ENCODE measurements at places on chromosomes 7 and 10.

GRCh38 chr10:92891885-92892690 is 43.8 kb downstream of the EXOC6 start:
- DNase-seq, result no peak

DNA sequence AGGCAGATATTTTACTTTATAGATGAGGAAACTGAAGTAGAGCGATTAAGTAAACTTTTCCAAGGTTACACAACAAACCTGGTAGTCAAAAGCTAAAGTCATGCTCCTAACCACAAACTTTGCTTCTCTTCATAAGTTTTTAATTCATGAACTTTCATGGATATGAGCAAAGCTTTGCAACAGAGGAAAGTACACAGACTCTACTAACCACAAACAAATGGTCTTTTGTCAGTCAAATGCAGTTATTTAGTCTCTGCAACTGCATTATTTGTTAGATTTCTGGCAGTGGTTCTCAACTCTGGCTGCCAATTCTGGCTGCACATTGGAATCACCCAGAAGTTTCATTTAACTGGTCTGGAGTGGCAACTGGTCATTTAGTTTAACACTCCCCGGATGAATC is 140.6 kb upstream of the TMEM168 start:
- no peak for DNase-seq

GRCh38 chr7:113487925-113488731 is 369.8 kb upstream of the SMIM30 start:
- no peak for DNase-seq

DNA sequence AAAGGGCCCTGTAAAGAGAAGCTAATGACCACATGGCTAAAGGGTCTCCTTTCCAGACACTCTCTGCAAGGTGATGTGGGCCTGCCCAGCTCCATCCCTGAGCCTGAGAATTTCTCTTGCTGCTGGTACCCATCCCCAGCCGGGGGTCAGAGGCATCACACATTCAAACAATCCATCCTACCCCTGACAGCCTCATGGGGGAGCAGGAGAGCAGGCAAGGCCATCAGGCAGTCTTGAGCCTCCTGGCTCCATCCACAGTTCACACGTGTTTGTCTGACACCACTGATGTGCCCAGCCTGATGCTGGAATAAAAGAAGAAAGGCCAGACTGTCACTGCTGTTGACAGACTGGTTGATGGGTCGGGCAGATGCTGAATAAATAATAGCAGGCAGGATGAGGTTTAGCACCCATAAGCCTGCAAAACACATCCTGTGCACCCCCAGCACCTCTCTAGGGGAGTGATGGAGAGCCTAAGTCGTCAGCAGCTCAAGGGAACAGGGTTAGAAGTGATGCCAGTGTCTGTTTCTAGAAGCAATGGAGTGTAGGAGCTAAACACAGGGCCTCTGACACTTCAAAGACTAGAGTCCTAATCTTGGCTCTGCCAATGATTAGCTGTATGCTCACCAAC is 43.5 kb downstream of the TLL2 start:
- peak; percentile 2 for DNase-seq

- no peak for DNase-seq
Observed at GRCh38 chr7:157983502-157984422, 603.9 kb downstream of the PTPRN2 start.

GRCh38 chr10:43043773-43044447 is 33.0 kb upstream of the RET start:
- no peak for DNase-seq

- no peak for DNase-seq
Observed at GRCh38 chr10:56881218-56881617, 520.2 kb upstream of the ZWINT start.

- DNase-seq, result no peak
Observed at GRCh38 chr7:86785641-86786040, 141.9 kb downstream of the GRM3 start.

DNA sequence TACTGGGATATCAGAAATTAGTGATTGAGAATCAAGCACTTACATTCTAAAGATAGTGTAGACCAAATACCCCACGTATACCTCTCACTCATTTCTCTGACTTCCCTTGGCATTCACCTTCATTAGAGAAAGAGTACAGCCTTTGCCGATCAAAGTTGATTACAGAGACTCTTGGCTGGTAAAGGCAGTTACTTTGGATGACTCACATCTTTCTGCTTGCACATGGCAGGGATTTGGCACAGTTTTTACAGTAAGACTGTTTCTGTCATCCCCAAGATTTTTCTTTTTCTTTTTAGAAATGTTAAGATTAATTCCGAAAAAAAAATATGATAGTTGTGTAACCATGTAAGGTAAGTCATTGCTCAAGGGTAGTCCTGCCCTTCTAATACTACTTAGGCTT is 143.0 kb downstream of the TSPAN12 start:
- no peak for DNase-seq

GRCh38 chr7:92735707-92736106 is 100.7 kb downstream of the CDK6 start:
- DNase-seq, result no peak

DNA sequence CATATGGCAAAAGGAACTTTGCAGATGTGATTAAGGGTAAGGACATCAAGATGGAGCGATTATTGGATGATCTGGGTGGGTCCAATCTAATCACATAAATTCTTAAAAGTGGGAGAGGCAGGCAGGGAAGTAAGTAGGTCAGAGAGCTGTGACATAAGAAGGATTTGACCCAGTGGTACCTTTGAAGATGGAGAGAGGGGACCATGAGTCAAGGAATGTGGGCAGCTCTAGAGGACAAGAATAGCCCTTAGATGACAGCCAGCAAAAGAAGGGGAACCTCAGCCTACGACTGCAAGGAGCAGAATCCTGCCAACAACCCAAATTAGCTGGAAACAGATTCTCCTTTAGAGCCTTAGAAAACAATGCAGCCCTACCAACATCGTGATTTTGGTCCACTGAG is 34.5 kb downstream of the LAMB1 start:
- no peak for DNase-seq

DNA sequence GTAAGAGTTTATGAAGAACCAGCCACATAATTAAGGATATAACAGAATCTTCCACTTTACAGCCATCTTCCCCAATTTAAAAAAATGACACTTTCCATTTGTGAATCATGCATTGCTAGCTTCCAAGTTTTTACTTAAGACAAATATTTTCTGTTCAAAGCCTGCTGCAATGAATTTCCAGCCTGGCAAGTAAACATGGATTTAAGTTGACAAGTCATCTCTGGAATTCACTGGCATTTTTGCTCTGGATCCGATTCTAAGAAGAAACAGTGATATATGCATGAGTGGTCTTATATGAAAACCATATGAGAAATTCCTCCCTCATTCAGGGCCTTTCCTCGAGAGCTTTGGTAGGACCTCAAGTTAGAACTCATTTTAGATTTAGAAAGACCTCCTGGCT is 116.1 kb upstream of the CDCA7L start:
- no peak for DNase-seq

GRCh38 chr7:131108212-131108940 is 219.3 kb upstream of the MKLN1 start:
- peak; percentile 76 for DNase-seq

- DNase-seq, result no peak
Observed at GRCh38 chr10:95242581-95243317, 48.1 kb downstream of the PDLIM1 start.

GRCh38 chr7:12531784-12532183 is 38.7 kb upstream of the SCIN start:
- DNase-seq, result no peak

- no peak for DNase-seq
Observed at GRCh38 chr7:127858915-127859189, 172.4 kb downstream of the LRRC4 start.

- no peak for DNase-seq
Observed at GRCh38 chr7:142568435-142569097, 180.7 kb upstream of the PRSS1 start.

DNA sequence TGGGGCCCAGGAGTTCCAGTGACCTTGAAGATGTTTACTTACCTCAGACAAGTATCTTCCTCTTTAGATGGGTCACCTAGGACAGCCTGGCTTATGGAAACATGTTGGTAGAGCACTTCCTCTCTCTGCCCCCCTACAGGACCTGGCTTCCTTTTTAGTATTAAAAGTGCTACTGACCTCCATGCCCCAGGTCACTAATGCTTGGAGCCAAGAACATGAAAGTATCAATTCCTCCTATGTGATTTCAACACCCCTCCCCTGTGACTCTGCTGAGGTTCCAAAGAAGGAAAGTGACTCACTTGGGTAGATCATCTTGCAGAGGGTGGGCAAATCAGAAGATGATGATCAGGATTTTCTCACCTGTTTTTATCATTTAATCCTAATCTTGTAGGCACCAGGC is 125.3 kb upstream of the CCDC6 start:
- DNase-seq, result no peak

DNA sequence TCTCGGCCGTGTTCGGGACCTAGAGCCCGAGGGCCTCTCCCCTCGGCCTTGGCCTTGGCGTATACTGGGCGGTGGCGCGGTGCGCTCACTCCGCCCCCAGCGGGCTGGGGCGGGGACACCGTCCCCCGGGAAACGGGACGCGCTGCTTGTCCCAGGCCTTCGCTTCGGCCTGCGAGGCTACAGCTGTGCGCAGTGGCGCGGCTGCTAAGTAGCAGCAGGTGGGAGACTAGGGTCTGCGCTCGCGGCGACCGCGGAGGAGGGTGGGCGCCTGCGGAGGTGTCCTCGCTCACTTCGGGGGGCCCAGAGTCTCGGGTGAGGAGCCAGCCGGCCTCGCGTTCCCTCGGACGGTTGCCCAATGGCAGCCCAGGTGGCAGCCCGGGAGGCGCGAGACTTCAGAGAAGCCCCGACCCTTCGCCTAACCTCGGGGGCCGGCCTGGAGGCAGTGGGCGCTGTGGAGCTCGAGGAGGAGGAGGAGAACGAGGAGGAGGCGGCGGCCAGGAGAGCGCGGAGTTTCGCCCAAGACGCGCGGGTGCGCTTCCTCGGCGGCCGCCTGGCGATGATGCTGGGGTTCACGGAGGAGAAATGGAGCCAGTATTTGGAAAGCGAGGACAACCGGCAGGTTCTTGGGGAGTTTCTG is at the start of gene DNAH11:
TSS of gene DNAH11 (plus strand) at position 149 of the 637 bp plus-strand sequence. CDS start at position 356, 207 bp downstream.
- no peak for DNase-seq

GRCh38 chr10:110275128-110275729 is 29.5 kb downstream of the SMNDC1 start:
- DNase-seq, result no peak

- DNase-seq, result no peak
Observed at GRCh38 chr10:75261813-75262705, 26.3 kb upstream of the COMTD1 start.

- DNase-seq, result no peak
Observed at GRCh38 chr7:150721970-150722373, 5.6 kb downstream of the GIMAP1 start.

DNA sequence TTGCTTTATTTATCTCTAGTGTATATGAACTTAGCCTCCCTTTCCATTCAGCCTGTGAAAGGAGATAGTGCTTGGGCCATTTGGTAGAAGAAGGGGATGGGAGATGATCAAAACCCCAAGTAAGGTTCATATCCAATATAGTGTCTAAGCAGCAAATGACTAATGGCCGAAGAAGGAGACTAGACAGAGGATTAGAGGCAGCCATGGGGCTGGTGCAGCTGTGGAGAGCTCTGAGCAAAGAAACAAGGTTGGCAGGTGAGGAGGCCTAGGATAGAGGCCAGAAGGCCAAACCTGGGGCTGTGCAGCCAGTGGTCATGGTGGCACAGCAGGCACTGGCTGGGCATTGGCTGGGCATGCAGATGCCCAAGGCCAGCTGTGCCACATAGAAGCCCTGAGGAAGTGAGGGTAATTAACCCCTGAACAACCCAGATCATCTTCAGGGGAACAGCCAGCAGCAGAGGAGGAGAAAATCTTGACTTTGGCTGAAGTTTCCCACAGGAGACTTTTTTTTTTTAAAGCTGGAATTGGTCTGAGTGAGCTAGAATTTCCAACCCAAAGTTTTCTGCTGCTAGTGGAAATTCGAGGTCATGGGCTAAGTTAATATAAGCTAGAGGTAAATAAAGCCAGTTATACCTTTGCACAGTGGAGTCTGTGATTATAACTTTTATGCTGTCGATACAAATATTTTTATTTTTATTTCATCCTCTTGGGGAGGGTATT is 10.3 kb upstream of the CPA1 start:
- no peak for DNase-seq

GRCh38 chr10:19788075-19788686 is 28.1 kb upstream of the PLXDC2 start:
- no peak for DNase-seq

GRCh38 chr7:6529643-6530042 is 21.6 kb downstream of the GRID2IP start:
- no peak for DNase-seq

GRCh38 chr10:15901889-15902288 is 41.6 kb upstream of the MINDY3 start:
- no peak for DNase-seq

- DNase-seq, result no peak
Observed at GRCh38 chr10:12625393-12626023, 276.2 kb downstream of the CAMK1D start.

GRCh38 chr7:50657912-50658311 is 92.7 kb upstream of the DDC start:
- DNase-seq, result no peak

GRCh38 chr10:13784067-13784466 is 197.3 kb downstream of the PRPF18 start:
- peak; percentile 35 for DNase-seq

- DNase-seq, result no peak
Observed at GRCh38 chr10:101284744-101285463, 55.6 kb upstream of the LBX1 start.

GRCh38 chr10:69913606-69914382 is 112.1 kb downstream of the COL13A1 start:
- no peak for DNase-seq

- DNase-seq, result no peak
Observed at GRCh38 chr7:149831741-149832219, 6.4 kb upstream of the ZNF862 start.

DNA sequence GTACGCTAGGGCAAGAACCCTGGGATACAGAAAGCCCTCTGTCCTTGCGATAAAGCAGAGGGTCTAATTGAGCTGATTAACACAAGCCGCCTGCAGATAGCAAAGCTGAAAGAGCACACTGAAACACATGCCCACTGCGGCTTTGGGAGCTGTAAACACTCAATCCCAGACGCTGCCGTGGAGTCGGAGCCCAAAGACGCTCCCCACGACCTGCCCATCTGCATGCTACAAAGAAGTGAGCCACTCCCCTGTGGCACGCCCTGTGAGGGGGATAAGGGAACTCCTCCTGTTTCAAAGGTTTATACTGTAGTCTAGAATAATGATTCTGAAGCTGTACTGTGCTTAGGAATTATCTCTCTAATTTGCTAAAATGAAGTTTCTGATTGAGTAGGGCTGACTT is 985.6 kb upstream of the GHITM start:
- no peak for DNase-seq

GRCh38 chr7:124440081-124440480 is 325.5 kb downstream of the GPR37 start:
- DNase-seq, result no peak

DNA sequence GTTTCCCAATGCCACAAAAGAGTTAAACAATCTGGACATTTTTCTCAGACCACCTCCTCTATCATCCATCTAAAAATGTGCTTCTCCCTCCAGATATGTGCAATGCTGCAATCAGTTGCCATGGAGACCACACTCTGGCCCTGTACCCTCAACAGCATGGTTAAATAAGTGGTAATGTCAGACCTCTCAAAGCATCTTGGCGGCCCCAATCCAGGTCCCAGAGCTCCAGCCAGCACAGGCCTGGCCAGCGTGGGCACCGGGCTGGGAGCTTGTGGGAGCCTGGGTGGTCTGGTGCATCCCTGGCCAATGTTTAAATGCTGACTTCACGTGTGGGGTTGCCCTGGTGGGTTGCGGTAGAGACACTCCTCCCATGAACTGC is 362.9 kb upstream of the ZNF32 start:
- no peak for DNase-seq

All from stimulated activated naive CD4-positive, alpha-beta T cell (primary cell).